WTC11 (cell line): ENCODE measurements at places on chromosomes 16 and 17.
A peak's percentile ranks its signal among the peaks of the same experiment; 100 is the strongest.

DNA sequence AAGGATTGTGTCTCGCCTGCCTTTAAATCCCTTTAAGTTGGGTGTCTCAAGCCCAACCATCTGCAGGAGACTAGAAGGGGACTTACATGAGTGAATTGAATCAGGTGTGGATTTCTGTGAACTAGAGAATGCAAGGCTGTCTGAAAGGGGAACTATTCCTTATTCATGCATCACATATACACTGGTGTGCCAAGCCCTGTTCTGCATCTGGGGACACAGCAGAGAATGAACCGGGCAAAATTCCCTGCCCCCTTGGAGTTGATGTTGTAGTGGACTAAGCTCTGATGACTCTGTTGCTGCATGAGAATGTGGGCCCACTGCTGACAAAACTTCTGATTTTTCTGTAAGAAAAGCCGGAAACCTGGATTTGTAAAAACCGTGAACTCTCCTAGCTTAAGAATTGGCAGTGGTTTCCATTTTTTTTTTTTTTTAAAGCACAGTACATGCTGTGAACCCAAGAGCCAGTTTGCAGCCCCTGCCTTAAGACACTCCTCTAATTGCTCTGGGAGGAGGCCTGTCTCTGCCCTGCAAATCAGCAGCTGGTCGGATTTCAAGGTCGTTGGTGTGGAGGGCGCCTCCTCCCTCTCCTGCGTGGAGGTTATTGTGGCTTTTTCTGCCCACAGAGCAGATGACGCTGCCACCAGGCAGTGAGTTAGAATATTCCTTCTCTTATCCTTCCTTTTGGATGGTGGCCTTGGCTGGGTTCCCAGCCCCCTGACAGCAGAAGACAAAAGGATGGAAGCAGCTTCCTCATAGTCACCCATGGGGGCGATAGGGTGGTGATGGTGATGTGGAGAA lies 131.0 kb downstream of the PRKCB start:
- DNase-seq: no peak

- DNase-seq: no peak
Observed at GRCh38 chr17:66535611-66536010, 233.2 kb downstream of the PRKCA start.

DNA sequence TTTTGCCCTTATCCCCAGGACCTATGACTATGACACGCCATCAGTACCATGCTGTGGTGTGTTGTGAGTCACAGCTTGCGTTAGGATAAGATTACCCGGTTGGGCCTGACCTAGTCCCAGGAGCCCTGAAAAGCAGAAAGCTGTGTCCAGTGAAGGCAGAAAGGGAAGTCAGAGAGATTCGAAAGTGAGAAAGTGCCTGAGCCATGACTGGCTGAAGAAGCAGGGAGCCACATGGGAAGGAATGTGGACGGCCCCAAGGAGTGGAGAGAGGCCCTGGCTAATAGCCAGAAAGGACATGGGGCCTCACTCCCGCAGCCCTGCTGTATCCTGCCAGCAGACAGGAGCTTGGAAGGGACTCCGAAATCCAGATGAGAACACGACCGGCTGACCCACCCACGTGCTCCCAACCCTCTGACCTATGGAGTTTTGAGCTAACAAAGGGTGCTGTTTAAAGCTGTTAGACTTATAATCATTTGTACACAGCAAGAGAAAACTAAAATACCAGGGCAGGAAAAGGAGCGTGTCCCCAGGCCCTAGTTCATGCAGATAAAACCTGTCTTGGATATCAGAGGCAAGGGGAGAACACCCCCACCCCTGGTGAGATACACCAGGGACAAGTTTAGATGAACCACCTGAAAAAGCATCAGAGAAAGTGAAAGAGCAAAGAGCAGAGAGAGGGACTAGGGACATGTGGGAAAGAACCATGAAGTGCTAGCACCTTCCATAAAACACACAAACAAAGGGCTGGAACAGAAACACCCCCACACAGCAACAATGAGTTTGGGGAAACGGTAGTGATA lies 115.3 kb downstream of the SLC39A11 start:
- no peak for DNase-seq

DNA sequence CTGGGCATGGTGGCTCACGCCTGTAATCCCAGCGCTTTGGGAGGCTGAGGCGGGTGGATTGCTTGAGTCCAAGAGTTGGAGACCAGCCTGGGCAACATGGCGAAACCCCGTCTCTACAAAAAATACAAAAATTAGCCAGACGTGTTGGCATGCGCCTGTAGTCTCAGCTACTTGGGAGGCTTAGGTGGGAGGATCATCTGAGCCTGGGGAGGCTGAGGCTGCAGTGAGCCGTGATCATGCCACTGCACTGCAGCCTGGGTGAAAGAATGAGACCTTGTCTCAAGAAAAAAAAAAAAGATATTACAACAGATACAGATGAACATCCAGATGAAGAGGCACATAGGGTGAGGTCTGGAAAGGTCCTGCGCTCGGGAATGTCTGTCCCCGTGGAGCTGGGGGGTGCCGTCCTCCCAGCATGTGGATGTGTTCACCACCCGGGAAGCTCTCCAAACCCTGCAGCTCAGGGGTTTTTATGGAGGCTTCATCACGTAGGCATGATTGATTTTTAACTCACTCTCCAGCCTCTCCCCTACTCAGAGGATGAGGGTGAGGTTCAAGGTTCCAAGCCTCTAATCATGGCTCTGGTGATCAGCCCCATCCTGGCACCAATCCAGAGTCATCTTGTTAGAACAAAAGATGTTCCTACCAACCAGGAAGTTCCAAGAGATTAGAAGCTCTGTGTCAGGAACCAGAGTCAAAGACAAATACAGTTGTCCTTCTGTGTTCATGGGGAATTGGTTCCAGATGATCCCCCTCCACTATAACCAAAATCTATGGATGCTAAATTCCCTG lies 85.0 kb upstream of the DNAJA2 start:
- no peak for DNase-seq

DNA sequence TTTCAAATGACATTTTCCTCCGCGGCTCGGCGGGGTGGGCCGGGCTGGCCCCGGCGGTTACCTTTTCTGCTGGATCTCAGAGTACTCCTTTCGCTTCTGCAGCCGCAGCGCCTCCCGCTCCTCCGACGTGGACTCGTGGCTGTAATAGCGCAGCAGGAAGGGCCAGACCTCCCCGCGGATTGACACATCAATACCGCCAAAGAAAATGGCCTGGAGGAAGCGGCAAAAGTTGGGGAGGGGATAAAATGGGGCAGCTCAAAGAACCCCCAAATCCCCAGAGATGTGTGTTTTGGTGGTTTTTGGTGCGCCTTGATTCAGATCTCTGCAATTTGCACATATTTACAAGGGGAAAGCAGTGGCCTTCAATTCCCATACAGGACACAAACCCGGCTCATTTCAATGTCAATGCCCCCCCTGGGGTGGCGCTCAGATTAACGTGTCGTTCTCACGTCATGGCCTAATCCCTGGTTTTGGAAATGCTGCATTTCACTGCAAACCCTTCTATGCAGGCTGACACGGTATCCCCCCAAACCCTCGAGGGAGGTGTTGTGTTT lies 85.9 kb downstream of the TBC1D16 start:
- peak; percentile 82 for DNase-seq

- DNase-seq: no peak
Observed at GRCh38 chr17:20706751-20707373, 127.3 kb downstream of the CDRT15L2 start.

- DNase-seq: peak; percentile 83
Observed at GRCh38 chr17:65278050-65278819, 141.1 kb downstream of the RGS9 start.

DNA sequence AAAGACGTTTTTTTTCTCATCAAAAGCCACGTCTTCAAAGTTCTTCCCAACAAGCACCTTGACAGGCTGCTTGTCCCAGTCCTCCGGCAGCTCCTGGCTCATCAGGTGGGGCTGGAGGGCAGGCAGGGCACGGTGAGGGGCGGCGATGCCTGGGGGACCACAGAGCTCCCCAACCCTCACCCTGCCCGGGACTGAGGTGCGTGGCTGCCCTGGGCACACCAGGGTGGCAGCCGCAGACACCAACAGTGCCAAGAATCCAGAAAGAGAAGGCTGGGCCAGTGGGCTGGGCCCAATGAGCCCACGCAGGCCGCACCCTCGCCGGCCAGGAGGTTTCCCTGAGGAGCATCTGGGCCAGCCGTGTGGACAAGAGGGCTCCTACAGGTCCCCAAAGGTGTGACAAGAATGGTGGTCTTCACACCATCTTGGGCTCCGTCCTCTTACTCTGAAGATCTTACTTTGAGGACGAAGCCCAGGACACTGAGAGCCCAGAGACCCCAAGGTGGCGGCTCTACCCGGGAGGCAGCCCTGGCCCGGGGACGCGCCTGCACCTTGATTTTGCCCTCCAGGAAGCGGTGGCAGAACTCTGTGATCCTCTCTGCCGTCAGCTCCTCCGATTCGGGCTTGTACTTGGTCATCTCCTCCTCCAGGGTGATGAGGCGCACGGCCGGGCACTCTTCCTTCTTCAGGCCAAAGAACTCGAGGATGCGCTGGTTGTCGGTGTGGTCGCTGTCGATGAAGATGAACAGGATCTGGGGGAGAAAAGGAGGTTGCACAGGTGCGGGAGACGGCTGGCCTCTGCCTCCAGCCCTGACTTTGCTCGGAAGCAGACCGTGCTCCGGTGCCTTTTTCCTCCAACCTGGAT lies 11.3 kb upstream of the PPP1R27 start:
- no peak for DNase-seq

- no peak for DNase-seq
Observed at GRCh38 chr17:35087731-35088355, 24.3 kb upstream of the RFFL start.

DNA sequence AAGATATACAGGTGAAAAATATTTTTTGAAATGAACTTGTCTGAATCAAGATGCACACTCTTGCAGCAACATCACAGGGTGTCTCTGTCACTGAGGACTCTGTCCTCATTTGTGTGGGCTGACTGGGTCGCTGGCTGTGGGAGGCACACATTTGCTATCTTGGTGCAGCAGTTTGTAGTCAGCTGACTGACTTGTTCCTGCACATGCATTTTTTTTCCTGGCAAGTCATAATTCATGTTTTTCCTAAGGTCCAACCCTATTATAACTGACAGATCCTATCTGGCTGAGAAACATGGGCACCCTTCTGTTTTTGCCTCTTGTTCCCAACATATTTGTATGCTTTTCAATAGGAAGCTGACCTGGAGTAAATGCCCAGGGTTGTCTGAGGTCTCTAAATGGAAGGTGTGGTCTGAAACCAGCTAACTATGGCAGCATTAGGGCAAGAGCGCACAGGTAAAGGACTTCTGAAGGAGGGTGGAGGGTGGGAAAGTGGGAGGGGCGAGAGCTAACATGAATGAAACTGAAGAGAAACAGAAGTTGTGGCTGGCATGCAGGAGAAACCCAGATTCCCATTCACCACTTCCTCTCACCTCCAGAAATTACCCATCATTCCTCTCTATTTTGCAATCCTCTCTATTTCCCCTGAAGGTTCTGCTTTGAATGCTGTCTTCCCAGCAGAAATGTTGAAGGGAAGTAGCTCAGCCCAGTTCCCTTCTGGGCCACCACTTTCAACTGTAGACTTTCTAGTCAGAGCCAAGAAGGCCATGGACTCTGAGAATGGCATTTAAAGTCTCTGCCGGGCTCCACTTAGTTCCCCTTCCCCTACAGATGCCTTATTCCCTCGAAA lies 166.1 kb downstream of the PRKCA start:
- DNase-seq: no peak

GRCh38 chr17:35132816-35133550 lies 9.1 kb downstream of the NLE1 start:
- DNase-seq: no peak

DNA sequence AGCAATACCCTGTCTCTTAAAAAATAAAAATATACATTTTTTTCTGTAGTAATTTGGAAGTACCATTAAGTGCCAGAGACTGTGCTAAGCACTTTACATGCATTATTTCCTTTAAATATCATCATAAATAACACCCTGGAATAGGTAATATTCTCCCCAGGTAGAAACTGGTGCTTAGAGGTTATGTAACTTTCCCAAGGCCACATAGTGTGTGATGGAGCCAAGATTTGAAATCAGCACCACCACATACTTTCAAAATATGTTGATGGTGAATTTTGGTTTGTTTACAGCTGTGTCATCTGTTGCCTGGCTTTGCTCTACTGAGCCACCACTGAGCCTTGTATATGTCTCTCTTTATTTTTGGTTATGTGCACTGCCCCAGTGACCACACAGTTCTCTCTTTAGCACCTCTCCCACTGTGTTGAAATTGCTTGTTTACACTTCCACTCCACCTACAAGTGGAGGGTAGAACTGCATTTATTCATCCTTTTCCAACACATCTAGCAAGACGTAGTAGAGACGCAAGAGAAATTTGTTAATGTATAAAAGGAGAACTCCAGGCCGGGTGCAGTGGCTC lies 19.0 kb upstream of the NBR1 start:
- no peak for DNase-seq

GRCh38 chr17:41687828-41688640 lies 651 bp upstream of the EIF1 start:
- no peak for DNase-seq

- DNase-seq: no peak
Observed at GRCh38 chr16:12675852-12676251, 127.8 kb downstream of the CPPED1 start.

DNA sequence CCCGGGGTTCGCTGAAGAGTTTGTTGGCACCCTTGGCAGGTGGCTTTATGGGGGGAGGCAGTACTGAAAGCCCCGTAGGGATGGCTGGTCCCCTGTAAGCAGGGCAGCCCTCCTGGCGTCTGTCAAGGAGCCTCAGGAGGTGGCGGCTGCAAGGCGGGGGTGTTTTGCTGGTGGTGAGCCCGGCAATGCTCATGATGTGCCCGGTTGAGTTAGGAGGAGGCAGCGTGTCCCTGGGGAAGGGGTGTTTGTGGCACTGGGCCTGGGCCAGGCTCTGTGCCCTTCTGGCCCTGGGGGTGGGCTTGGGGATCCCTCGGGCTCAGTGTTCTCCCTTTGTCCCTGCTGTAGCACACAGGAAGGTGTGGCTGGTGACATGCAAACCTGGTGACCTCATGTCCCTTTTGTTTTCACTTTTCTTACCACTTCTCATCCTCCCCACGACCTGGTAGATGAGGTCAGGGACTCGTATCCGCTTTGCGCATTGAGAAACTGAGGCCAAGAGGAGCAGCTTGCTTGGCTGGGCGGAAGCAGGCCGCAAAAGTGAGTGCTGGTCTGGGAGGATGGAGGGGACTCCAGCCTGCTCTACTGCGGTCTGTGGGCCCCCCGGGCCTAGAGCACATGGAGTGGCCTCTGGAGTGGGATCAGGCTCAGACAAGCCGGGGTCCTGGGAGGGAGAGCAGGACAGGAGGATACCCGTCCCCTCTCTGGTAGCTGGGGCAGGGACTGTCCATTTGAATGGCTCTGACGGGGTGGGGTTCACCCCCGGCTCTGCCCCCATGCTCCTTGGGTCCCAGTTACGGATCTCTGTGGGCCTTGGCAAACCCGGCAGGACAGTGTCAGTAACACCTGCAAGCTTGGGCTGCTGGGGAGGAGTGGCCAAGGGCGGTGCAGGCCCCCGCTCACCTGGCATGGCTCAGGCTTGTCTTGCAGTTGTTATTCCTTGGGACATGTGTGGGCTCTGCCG lies 2.2 kb downstream of the SNN start:
- no peak for DNase-seq

DNA sequence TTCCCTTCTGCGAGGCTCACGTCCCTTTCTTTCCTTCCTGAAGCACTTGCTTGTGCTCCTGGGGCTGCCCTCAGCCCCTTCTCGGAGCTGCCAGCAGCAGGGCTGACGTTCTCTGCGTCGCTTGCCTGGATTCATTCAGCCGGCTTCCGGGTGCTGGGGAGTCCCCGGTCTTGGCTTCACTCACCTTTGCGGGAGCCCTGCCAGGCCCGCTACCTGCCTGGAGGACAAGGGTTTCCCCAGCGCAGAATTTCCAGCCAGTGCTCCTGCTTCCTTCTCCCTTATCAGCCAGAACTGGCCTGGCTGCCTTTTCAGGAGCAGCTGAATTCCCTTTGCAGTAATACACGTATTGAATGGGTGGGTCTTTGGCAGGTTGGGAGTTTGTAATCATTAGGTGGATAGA lies 22.1 kb upstream of the IL17C start:
- no peak for DNase-seq
